ENCODE measurements at places on chromosomes 5 and 9.

DNA sequence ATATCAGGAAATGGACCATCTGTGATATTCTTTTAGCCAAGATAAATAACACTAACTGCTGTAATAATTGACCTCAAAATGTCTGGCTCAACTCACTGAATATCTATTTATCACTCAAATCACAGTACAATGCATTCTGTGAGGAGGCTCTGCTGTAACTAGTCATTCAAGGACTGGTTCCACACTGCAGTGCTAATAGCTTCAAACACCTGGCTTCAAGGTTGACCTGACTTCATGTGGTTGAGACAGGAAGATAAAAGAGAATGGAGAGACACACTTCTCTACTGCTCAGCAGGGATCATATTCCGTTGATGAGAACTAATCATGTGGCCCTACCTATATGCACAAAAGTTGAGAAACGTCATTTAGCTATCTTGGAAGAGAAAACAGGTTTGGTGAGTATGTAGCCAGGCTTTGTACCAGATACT is 3.4 kb upstream of the RHOBTB3 start:
- no peak for DNase-seq

- DNase-seq: no peak
Observed at GRCh38 chr9:114476891-114477469, 28.3 kb downstream of the WHRN start.

DNA sequence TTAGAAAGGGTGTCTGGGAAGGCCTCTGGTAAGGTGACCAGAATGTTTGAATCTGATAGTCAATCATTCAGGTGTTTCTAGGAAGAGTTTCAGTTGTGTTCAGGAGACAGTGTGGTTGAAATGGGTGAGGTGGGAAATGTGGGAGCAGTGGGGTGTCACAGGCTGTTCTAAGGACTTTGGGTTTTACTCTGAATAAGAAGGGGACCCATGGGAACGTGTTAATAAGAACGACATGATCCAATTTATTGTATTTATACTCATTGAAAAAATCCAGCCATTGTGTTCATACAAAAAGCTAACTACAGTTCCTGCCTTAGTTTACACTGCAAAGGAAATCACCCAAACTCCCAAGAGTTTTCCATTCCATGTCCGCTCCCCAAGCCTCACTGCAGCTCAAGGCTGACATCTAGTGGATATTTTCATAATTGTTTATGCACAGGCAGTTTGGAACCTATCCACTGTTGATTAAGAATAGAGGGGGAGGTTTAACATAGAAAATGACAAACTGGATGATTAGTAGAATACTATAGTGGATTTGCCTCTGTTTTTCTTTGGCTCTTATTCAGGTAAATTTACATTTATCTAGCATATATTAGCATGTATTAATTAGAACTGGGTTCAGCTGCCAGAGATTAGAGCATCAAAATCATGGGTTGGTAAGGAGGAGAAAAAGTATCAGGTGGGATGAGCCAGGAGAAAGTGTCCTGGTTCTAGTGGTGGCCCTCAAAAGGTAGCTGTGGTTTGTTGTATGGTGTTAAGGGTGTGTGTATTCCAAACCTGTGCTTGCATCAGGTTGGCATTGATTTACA is 17.7 kb downstream of the CAVIN4 start:
- DNase-seq: no peak

- DNase-seq: no peak
Observed at GRCh38 chr5:150119421-150120061, 33.2 kb upstream of the CSF1R start.
